Activated T-helper 1 cell treated with anti-CD3 and anti-CD28 coated beads, Interleukin-12 subunit alpha, Interleukin-12 subunit beta, Interleukin-2, Interleukin-4 antibody, amounts not matched to agents 30 ng/mL and 10 ng/mL and 1 ng/mL, durations not matched to agents 14 hours and 24 hours and 36 hours (primary cell): ENCODE measurements at places on chromosomes 11 and 22. TPM values are rescaled to one million over a fixed set of nuclear protein-coding genes. Genes with fewer than 3 reads are reported as not detected.

TSSK2 gene
- total RNA-seq: not detected in 2 replicates

RIMBP3C gene
- 0.32 and 0.34 TPM in 2 replicates for total RNA-seq

MAP4K2 gene
- 70.2 and 70.7 TPM in 2 replicates for total RNA-seq

P2RX3 gene
- total RNA-seq: not detected in 2 replicates

POU2F3 gene
- 0.36 TPM in 1 of 2 replicates, not detected in the other for total RNA-seq

ANO1 gene
- total RNA-seq: not detected in 2 replicates

- H3K27me3 ChIP-seq: no peaks in the 10 kb centered on the region
- no peak for DNase-seq
- no peak overlapping the region for H3K27ac ChIP-seq
- H3K36me3 ChIP-seq: peaks cover 21% of the 10 kb centered on the region
- peaks cover 17% of the 10 kb centered on the region for H3K4me1 ChIP-seq
Measured at GRCh38 chr22:46240907-46241306, 9.2 kb downstream of the CDPF1 start.

GRCh38 chr11:88115828-88116755 lies 59.2 kb downstream of the RAB38 start:
- no peaks in the 10 kb centered on the region for H3K4me1 ChIP-seq
- H3K36me3 ChIP-seq: no peaks in the 10 kb centered on the region
- H3K27me3 ChIP-seq: no peaks in the 10 kb centered on the region
- no peak for DNase-seq

- peaks cover 3% of the 10 kb centered on the region for H3K36me3 ChIP-seq
- peaks cover 10% of the 10 kb centered on the region for H3K27me3 ChIP-seq
- H3K27ac ChIP-seq: no peak overlapping the region
- no peak for DNase-seq
- peaks cover 17% of the 10 kb centered on the region for H3K4me1 ChIP-seq
Measured at GRCh38 chr11:109960831-109961230, 132.4 kb upstream of the ZC3H12C start.

DNA sequence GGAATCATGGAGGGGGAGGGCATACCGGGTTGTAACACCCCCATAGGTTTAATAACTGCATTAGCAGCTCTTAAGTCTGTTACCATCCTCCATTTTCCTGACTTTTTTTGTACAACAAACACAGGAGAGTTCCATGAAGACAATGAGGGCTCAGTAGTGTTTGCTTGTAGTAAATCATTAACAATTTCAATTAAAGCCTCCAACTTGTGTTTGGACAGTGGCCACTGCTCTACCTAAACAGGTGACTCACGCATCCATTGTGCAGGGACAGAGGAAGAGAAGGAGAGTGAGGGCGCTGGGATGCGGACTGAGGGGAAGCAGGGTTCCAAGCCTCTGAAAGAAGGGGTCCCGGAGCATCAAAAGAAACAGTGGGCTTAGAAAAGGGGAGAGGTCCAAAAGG lies 21.3 kb upstream of the MTNR1B start:
- H3K27me3 ChIP-seq: peaks cover 4% of the 10 kb centered on the region
- no peak overlapping the region for H3K4me3 ChIP-seq
- no peaks in the 10 kb centered on the region for H3K36me3 ChIP-seq
- DNase-seq: no peak

DNA sequence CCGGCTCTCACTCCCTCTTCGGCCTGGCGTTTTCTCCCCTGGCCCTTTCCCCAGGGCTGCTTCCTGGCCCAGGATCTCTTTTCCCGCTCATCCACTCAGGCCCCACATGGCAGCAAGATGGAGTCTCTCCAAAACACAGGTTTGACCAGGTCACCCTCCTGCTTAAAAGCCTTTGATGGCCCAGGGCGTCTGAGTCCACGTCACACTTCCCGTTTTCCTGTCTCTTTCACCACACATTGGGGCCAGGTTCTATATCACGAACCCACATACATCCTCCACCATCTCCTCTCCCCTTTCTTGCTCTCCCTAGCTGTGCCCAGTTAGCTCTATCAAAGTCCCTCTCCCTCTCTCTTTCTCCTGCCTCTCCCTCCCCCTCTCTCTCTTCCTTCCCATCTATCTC lies 7.8 kb upstream of the LRRC32 start:
- peaks cover 21% of the 10 kb centered on the region for H3K27me3 ChIP-seq
- no peak overlapping the region for H3K4me3 ChIP-seq
- H3K27ac ChIP-seq: peak overlapping the region; percentile 26
- peaks cover 36% of the 10 kb centered on the region for H3K4me1 ChIP-seq

DNA sequence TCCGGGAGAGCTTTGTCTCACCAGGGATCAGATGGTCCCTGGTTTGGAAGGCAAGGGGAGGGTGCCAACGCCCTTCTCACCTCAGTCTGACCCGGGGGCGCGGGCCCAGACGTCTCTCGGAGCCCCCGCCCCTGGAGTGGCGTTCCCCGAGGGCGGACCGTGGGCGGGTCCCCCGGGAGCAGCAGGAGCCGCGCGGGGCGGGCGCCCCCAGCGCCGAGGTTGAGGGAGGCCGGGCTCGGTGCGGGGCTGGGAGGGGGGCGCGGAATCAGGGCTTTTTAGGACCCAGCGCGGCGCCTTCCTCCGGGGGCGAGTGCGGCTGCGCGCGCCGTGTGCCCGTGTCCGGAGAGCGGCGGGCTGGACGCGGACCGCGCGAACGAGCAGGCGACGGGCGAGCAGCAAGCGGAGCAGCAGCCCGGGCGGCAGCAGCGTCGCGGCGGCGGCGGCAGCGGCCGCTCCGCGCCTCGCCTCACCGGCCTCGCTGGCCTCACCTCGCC lies at the start of gene KCNC1:
Gene KCNC1, plus strand, starts transcription at position 364 of the 494 bp plus-strand sequence. CDS start 1,222 bp downstream, outside the sequence.
- no peak within 1 kb of the TSS for H3K27ac ChIP-seq
- no peak for DNase-seq
- H3K4me3 ChIP-seq: peak within 1 kb of the TSS; percentile 39
- no peaks in the 10 kb centered on the region for H3K4me1 ChIP-seq
- peaks cover 52% of the 10 kb centered on the region for H3K27me3 ChIP-seq

- H3K4me3 ChIP-seq: no peak overlapping the region
- no peak overlapping the region for H3K27ac ChIP-seq
- H3K27me3 ChIP-seq: peaks cover 5% of the 10 kb centered on the region
- H3K36me3 ChIP-seq: no peaks in the 10 kb centered on the region
Measured at GRCh38 chr11:1051356-1052132, 15.0 kb upstream of the MUC6 start.

GRCh38 chr11:122597511-122597910 lies 58.0 kb upstream of the UBASH3B start:
- H3K4me1 ChIP-seq: no peaks in the 10 kb centered on the region
- no peak overlapping the region for H3K4me3 ChIP-seq
- no peaks in the 10 kb centered on the region for H3K36me3 ChIP-seq
- peaks cover 12% of the 10 kb centered on the region for H3K27me3 ChIP-seq
- DNase-seq: no peak
- no peak overlapping the region for H3K27ac ChIP-seq

DNA sequence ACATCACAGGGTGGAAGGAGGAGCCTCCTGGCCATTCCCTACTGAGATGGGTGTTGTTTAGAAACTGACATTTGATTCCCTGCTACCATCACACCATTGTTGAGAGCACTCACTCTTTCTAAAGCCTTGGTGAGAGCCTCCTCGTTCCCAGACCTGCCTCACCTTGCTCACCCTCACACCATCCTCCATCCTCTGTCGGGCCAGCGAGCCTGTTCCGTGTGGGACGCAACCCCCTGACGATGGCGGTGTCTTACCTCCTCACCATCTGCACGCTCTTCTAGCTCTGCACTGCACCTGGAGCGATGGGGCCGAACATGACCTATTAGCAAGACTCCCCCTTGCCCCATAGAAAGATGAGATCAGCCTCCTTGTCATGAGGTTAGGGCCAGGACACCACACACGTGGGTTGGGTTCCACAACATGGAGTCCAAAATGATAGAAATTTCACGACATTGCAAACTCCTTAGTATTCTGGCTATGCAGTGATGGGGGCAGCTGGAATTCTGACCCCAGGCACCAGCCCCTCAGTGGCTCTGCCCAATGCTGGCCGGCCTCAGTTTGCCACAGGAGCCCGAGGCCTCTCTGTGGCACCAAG lies 1017.9 kb downstream of the TBC1D22A start:
- H3K27me3 ChIP-seq: peaks cover 3% of the 10 kb centered on the region
- DNase-seq: no peak
- no peak overlapping the region for H3K4me3 ChIP-seq
- no peak overlapping the region for H3K27ac ChIP-seq
- no peaks in the 10 kb centered on the region for H3K36me3 ChIP-seq
- no peaks in the 10 kb centered on the region for H3K4me1 ChIP-seq

DNA sequence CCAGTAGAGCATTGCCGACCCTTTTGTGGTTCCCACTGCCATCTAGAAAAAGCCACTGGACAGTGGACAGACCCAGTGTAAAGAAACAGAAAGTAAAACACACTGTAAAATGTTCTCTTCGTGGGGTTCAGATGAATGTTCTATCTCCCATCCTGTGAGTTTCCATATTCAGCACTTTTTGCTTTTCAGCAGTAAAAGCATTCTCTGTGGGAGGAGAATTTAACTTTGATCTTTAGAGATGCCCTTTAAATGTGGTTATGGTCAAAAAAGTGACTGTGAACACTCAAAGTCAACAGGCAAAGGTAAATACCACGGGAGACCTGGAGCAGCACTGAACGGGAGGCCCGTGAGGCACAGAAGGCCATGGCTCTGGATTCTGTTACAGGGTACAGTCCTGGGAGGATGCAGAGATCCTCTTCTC lies 53.9 kb downstream of the FLI1 start:
- H3K4me3 ChIP-seq: peak overlapping the region; percentile 63
- H3K36me3 ChIP-seq: peaks cover 32% of the 10 kb centered on the region
- no peaks in the 10 kb centered on the region for H3K27me3 ChIP-seq

GRCh38 chr11:85903811-85904210 lies 48.6 kb downstream of the CCDC83 start:
- DNase-seq: no peak
- no peak overlapping the region for H3K27ac ChIP-seq
- no peak overlapping the region for H3K4me3 ChIP-seq
